ENCODE measurements at places on chromosomes 16 and 17.

GRCh38 chr16:21194771-21195301 lies 16.5 kb downstream of the ZP2 start:
- DNase-seq: no peak

- no peak for DNase-seq
Observed at GRCh38 chr17:63292421-63292820, 153.7 kb downstream of the CYB561 start.

DNA sequence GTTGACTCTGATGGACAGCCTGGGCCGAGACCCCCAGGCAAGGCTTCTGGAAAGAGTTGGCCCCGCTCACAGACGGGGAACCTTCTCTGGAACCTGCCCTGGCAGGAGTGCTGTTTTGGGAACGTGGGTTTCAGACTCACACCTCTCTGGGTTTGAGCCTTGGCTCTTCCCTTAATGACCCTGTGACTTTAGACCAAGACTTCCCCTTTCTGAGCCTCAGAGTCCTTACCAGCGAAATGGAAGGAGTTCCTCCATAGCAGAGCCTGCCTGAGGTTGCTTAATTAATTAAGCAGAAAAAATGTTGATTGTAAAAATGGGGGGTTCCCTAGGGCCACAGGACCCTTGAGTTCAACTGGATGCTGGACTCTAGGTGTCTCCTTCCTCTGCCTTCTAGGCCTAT lies 408.2 kb downstream of the SEC14L1 start:
- no peak for DNase-seq

GRCh38 chr17:56599088-56599487 lies 5.6 kb downstream of the NOG start:
- no peak for DNase-seq

- no peak for DNase-seq
Observed at GRCh38 chr17:27788919-27789318, 11.4 kb downstream of the NOS2 start.

DNA sequence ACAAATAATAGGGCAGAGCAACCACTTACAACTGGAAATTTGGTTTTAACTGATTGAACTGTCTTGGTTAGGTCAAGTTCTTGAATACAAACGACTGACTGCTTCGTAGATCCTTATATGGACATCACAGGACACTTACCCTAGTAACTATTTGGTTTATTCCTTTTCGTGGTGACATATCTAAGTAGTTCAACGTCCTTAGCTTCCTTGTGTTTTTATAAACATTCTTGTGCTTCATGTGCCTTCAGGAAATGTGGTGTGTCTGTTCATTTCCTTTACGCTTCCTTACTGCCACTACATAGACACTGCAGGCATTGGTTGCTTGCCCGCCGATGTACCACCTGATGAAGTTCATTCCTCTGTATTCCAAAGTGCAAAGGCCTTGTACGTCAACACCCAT lies 59.3 kb downstream of the USP10 start:
- DNase-seq: no peak

DNA sequence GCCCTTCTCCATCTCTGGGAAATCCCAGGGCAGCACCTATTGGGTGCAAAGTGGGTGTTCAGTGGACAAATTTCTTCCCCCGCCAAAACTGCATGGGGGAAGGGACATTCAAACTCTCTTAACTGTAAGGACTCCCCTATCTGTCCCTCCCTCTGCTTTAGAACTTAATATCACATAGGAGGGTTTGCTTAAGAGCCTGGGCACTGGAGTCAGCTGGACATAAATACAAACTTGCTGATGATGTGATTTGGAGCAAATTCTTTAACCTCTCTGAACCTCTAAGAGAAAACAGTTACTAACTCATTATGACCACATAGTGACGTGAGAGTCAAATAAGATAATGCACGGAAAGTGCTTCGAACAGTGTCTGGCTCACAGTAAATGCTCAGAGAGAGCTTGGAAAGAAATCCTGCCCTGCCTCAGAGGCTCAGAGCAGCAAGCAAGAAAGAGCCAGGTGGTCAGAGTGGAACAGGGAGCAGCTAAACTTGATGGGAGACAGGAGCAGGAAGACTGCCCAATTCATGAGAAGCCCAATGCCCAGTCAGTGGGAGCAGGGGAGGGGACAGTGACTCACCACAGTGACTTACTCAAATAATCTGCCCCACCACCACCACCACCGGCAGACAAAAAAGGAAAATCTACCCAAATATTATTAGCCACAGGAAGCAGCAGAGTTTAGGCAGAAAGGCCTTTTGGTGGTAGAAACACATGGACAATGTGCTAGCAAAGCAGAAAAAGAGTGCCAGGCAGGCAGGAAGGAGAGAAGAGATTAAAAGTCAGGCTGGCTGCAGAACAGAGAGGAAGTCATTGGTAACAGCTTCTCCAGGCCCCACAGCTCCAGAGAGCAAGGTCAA lies 23.9 kb upstream of the CCL1 start:
- DNase-seq: no peak

Measured in mesothelial cell of epicardium (in vitro differentiated cells).